GM12878 (cell line): ENCODE measurements at places on chromosomes 11 and 22. TPM values are rescaled to one million over a fixed set of nuclear protein-coding genes. Genes with fewer than 3 reads are reported as not detected.

DNA sequence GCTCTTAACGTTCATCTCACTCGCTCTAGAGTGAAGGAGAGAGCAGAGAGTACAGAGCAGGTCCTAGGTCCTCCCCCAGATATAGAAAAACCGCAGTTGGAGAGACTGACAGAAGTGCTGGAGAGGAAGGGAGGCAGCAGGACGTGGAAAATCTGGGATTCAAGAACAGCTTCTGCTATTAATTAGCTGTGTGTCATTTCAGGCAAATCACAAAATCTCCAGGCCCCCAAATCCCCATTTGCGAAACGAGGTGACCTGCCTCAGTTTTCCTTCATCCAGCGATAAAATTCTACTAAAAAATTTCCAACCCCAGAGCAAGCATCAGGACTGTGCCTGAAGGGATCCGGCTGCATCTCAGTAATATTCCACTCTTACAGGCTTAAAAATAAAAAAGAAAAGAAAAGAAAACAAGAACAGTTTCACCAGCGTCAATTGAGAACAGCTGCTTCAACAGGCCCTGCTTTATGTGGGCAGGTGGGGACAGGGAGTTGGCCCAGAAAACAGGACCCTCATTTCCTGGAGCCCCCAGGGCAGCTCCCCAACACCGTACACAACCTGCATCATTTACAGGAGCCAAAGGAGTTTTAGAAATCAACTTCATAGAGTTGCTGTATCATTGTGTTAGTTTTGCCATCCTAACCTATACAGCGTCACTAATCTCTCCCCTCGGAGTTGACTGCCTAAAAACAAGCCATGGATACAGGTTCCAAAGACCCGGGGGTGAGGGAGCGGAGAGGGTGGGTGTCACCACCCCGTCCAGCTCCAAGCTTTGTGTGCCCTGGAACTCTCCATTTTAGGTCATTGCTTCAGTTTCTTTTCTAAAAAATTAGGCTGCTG lies 2.3 kb upstream of the MALAT1 start:
- no peak for DNase-seq

The GRM5 gene
- not detected in 2 replicates for polyA plus RNA-seq

DNA sequence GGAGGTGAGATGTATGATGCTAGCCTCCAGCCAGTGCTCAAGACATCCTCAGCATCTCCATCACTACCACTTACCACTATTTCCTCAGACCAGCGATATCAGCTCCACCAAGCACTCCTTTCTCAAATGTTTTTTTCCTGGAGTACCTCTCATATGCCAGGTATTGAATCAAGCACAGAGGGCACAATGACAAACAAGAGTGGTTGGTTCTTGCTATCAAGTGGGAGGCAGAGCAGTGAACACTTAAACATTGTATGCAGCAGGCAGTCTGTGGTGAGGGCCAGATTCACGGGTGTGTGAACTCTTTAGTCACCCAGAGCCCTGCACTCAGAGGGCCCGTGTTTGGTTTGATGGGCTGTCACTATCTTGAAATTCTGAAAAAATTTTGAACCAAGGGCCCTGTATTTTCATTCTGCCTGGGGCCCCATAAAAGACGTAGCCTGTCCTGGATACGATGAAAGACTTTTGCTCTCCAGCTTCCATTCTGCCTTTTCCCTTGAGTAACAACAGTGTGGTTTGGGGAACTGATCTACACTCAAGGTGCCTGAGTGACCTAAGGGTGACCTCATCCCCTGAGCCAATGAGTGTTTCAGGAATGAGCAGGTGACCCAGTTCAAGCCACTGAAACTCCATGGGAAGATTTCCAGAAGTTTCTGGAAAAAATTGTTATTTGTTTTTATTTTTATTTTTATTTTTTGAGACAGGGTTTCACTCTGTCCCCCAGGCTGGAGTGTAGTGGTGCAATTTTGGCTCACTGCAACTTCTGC lies 348.4 kb upstream of the NARS2 start:
- no peak for DNase-seq

GRCh38 chr11:93287434-93287833 lies 43.1 kb upstream of the DEUP1 start:
- DNase-seq: no peak

DNA sequence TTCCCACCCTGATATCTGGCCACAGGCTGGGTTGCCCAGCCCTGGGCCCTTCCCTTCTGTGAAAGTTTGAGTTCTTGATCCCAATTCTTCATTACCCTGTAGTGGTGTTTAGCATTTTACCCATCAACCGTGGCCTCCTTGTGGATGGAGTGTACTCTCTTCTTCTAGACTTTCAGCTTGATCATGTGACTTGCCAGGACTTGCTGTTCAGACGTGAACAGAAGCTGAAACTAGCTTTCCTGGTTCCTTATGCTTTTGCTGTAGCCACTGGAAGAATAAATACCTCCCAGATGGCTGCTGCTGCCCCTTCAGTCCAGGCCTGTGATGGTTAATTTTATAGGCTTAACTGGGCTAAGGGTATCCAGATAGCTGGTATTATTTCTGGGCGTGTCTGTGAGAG lies 32.7 kb upstream of the DAGLA start:
- DNase-seq: no peak

The OR8A1 gene
- polyA plus RNA-seq: not detected in 2 replicates

- DNase-seq: no peak
Measured at GRCh38 chr11:61639816-61640443, 40.3 kb upstream of the DAGLA start.
